ENCODE measurements at places on chromosomes 16 and 17. TPM values are rescaled to one million over a fixed set of nuclear protein-coding genes. Genes with fewer than 3 reads are reported as not detected.

GRCh38 chr17:57201481-57201880, 54.8 kb upstream of the MSI2 start:
- DNase-seq, result no peak

- DNase-seq, result no peak
Measured at GRCh38 chr16:53048139-53048915, 4.4 kb downstream of the CHD9NB start.

- no peak for DNase-seq
Measured at GRCh38 chr17:18194804-18195203, 11.2 kb downstream of the ALKBH5 start.

- DNase-seq, result no peak
Measured at GRCh38 chr17:80110447-80110812, 9.0 kb downstream of the GAA start.

- peak; percentile 12 for DNase-seq
Measured at GRCh38 chr16:24900230-24900629, 54.5 kb downstream of the SLC5A11 start.

The SLFN14 gene
- not detected for total RNA-seq

The RANBP10 gene
- 2.9 TPM for total RNA-seq

DNA sequence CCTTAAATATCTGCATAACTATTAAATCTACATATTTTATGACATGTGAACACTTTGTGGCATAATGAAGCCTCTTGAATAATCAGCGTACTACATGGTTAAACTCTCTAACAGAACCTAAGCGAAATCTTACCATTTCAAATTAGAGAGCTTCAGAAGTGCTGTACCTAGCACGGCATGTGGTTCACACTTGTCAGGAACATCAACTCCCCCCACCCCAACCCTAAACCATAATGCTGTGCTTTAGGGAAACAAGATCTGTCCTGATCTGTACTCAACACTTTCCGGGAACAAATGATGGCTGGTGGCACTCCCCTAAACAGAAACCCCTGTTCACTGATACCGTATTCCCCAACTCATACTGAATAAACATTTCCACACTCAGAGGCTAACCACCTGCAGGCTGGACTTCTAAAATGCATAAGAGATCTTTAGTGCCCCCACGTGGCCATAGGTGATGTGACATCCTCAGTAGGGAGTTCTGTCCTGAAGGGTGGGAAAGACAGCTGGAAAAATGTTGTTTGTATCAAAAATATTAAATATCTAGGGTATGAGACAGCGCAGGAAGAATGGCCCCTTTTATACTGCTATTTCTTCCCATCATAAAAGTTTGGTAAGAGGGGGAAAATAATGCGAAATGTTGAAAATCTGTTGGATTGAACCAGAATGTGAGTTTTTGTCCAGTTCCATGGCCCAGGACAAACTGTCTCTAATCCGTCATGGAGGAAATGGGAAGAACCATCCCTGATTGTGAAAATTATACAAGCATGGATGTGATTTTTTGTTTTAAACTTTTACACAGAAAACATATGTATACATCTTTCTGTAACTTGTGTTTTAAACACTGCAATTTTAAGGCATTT, 88.6 kb downstream of the USP31 start:
- DNase-seq, result peak; percentile 62

The TLCD1 gene
- total RNA-seq, result 10.6 TPM

The FBXW10 gene
- 0.67 TPM for total RNA-seq

- DNase-seq, result no peak
Measured at GRCh38 chr16:5595849-5596248, 498.3 kb upstream of the EEF2KMT start.

- DNase-seq, result no peak
Measured at GRCh38 chr16:81419806-81420205, 24.8 kb upstream of the CMIP start.

The ZNF287 gene
- total RNA-seq, result 6.1 TPM

DNA sequence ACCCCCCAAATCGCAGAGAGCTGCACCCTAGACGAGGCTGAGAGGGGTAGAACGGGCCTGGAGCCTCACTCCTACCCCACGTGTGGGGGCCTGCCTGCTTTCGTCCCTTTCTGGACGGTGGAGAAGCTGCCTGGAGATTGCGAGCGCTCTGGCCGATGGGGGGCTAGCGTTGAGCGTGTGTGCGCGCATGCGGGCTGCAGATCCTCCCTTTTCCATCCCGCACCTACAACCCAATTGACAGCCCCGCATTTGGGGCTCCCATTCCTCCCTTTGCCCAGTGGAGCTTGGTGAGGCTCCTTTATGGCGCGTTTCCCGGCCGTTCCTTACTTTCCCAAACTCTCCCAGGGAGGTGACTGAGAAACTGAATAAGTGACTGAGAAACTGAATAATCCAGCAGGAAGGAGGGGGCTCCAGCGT, 907 bp upstream of the ESRP2 start:
- DNase-seq, result no peak

DNA sequence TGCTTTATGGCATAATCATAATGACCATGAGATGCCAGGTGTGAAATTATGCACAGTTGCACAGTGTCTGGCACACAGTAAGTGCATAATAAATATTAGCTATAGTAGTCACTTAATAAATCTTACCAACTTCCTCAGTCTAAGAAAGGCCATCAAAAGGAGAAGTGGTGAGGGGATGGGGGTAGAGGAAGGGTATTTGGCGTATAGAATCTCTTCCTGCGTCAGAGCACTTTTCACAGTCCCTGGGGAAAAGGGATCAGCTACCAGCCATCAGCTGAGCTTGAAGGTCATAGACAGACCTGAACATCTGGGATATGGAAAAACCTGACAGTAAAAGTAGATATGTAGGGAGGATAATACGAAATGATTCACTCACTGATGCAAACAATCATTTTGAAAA, 5.8 kb downstream of the CRHR1 start:
- DNase-seq, result no peak

DNA sequence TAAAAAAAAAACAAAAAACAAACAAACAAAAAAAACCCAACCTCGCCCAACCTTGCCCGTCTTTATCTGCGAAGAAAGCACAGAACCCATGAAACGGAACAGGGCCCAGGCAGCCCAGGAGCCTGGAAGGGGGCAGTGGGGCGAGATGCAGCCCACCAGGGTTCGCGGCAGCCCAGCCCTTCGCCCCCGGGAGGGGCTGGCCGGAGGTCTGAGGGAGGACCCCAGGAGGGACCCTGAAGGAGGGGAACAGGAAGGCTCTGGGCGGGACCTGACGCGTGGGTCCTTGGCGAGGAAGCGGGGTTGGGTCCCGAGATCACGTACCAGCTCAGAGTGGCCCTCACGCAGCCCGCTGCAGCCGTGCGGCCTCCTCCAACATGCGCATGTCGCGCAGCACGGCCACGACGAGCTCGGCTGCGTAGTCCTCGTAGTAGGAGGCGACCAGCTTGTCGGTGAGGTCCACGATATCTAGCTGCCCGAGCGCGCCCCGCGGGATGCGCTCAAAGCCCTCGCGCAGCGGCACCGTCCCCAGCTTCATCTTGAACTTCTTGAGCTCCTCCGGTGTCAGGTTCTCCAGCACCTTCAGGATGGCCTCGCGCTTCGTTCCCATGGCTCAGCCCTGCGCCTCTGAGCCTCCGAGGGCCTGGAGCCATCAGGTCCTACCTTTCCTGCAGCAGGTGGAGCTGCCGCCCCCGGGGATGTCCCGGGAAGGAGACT, at the start of gene PYDC1:
TSS of gene PYDC1 (minus strand) at position 714 of the 714 bp plus-strand sequence. CDS start at position 607, 107 bp downstream.
- DNase-seq, result no peak

GRCh38 chr17:55117164-55117563, 147.6 kb upstream of the HLF start:
- DNase-seq, result no peak

DNA sequence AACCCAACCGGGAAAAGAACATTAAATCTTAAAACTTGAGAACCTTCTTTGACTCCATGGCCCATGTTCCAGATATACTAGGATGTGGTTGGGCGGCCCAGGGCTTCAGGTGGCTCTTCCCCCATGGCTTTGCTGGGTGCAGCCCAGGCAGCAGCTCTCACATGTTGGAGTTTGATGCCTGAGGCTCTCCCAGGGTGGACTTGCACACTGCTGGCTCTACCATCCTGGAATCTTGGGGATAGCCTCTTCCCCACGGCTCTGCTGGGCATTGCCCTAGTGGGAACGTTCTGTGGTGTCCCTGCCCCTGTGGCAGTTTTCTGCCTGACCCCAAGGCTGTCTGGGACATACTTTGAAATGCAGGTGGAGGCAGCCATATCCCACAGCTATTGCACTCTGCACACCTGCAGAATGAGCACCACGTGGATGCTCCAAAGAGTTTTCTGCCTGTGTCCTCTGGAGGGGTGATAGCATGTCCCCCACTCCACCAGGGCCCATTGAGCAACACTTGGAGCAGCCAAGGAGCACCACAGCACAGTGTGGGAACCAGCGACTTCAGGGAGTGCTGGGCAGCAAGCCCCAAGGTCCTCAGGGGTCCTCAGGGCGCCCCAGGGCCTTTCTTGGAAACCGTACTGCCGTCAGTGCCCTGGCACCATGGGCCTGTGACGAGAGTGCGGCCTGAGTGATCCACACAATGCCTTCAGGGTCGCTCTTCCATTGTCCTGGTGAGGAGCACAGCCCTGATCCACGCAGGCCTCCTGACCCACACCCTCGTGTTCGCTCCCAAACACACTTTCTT, 70.8 kb downstream of the GOSR1 start:
- no peak for DNase-seq

The CLEC18A gene
- total RNA-seq, result not detected

GRCh38 chr16:27950206-27950887, 113.2 kb downstream of the GSG1L start:
- DNase-seq, result no peak

- DNase-seq, result no peak
Measured at GRCh38 chr17:74059479-74060240, 143.8 kb upstream of the RPL38 start.

The SPEM3 gene
- not detected for total RNA-seq

DNA sequence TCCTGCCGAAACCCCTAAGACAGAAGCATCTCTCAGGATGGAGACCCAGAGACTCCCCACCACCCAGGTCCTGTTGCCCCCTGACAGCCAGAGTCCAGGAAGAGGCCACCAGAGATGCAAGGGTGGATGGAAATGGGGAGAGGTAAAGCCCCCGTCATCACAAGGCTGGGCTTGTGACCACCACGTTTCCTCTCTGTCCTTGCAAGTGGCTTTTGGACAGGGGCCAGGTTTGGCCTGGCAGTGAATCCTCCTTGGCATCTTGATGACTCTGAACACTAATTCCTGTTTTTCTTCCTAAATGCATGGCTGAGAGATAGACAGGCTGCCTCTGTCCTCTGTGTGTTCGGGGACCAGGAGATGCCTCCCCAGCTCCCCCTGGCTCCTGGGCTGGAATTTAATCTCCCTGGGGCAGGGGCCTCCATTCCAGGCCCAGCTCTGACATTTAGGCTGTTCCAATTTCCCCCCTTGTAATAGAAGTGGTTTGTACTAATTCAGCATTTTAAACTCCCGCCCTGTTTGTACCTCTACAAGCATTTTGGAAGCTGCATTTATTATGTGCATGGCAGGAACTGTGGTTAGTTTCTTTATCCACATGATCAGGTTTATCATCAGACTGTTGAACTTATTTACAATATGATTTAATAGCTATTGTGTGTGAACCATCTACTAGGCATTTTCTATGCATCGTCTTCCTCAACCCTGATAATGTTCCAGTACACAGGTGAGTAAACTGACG, 116.1 kb upstream of the IRX6 start:
- DNase-seq, result no peak

- no peak for DNase-seq
Measured at GRCh38 chr16:75703306-75703705, 2.0 kb upstream of the DUXB start.

- no peak for DNase-seq
Measured at GRCh38 chr16:8505327-8505991, 84.9 kb downstream of the TMEM114 start.

The CCL8 gene
- not detected for total RNA-seq

GRCh38 chr17:1577583-1578013, 15.0 kb upstream of the PITPNA start:
- DNase-seq, result no peak

DNA sequence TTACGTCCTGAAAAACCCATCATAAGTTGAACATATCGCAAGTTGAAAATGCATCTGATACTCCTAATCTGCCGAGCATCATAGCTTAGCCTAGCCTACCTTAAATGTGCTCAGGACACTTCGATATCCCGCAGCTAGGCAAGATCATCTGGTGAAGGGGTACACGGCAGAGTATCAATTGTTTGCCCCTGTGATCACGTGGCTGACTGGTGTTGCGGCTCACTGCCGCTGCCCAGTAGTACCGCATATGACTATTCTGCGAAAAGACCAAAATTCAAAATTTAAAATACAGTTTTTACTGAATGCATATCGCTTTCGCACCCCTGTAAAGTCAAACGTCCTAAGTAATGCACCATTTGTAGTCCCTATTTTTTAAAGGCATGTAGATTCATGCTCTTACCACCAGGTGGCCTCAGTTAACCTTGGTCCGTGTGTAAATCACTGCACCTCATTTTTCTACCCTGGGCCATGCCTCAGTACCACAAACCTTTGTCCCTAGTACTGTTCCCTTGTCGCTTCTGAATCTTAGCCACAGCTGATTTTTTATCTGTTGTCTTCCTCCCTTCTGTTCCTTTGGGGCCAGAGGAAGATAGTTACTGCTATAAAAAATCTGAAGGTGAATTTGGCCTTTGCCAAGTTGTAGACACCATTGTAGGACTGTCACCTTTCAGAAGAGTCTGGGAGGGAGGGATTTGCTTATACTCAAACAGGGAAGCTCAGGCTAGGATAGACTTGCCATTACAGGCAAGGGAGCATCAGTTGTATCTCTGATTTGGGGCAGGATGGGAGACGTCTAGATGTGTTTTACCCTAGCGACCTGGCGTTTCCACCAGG, 34.4 kb downstream of the WWP2 start:
- DNase-seq, result peak; percentile 34

The KRT12 gene
- not detected for total RNA-seq

DNA sequence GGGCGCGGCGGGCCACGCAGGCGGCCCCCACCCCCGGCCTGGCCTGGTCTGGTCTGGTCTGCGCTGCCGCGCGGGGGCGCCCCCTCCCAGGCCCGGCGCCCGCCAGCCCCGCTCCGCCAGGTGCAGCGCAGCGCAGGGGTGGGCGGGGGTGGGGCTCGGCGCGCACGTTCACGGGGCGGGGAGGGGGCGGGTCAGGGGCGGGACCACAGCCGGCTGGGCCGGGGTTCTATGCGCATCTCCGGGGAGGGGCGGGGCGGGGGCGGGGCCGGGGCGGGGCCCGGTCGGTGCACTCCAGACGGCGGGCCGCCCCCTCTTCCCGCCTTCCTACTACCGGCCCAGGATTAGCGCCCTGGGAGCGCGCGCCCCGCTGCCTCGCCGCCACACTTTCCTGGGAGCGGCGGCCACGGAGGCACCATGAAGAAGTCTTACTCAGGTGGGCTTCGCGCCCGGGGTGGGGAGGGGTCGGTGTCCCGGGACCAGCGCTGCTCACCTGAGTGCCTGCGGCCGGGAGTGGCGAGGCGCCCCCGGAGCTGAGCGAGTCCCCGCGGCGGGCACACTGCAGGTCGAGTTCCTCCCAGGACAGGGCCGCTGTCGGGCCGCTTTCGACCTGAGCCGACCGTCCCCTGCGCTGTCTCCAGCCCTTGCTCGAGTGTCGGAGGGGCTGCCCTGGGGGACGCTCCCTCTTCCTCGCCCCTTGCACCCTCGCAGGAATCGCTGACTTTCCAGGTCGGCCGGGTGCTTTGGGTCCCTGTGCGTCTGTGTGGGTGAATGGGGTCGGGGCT, 140.5 kb downstream of the SEC14L1 start:
- peak; percentile 78 for DNase-seq

Measured in Caki2 (cell line).